CD4-positive, alpha-beta T cell treated with Interleukin-4 for 1 hour (primary cell): ENCODE measurements at places on chromosomes 16 and 17.

DNA sequence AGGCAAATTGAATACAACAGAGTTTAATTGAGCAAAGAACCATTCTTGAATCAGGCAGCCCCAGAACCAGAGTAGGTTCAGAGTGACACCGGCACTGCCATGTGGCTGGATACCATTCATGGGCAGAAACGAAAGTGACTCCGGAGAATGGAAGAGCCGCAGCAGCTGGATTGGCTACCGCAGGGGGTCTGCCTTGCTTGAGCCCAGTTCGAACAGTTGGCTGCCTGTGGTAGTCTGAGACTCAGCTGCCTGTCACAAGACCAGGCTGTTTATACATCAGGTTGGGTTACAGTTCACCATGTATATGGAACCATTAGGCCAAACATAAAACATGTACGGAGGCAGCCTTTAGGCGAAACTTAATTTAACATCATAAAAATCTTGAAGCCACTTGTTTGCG, 205.2 kb upstream of the CHMP6 start:
- no peak for DNase-seq

- DNase-seq: no peak
These were observed 8.5 kb downstream of the G6PC1 start for GRCh38 chr17:42908872-42909700.

GRCh38 chr17:73071066-73071999, 21.2 kb downstream of the SLC39A11 start:
- no peak for DNase-seq

GRCh38 chr17:43755389-43755875, 3.2 kb downstream of the SOST start:
- no peak for DNase-seq

- no peak for DNase-seq
These were observed 77.0 kb downstream of the MRC2 start for GRCh38 chr17:62704381-62704971.

DNA sequence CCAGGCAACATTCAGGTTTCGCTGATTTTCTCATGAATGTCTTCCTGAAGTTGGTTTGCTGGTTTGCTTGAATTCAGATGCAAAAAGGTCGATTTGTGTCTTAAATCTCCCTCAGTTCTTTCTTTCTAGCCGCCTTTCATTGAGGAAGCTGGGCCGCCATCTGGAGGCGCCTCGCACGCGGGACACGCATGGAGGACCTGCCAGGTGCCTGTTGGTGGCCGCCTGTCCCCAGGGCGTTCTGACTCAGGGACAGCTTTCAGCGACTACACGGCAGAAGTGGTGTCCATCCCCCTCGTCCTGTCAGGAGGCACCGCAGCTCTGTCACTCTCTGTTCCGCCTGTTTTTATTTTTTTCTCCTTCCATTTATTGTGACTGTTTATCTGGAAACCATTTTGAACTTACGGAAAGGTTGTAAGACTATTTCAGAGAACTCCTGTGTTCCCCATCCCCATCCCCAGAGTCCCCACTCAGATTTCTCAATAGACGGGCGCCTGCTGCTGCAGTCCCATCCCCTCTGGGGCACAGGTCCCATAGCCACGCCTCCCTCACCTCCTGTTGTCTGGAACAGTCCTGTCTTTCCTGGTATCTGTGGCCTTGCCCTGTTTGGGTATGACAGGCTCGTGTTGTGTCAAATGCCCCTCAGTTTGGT, 33.2 kb downstream of the COX4I1 start:
- no peak for DNase-seq

DNA sequence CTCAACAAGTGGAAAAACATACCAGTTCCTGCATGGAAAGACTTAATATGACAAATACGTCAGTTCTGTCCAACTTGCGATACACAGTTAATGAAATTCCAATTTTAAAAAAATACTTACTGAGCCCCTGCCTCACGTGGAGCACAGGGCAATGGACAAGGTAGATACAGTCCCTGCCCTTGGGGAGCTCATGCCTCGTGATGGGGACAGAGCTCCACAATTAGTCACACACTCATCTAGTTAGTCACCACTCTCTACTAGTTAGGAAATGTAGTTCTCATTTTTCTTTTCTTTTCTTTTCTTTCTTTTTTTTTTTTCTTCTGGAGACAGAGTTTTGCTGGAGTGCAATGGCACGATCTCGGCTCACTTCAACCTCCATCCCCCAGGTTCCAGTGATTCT, 74.7 kb upstream of the CDH5 start:
- no peak for DNase-seq

DNA sequence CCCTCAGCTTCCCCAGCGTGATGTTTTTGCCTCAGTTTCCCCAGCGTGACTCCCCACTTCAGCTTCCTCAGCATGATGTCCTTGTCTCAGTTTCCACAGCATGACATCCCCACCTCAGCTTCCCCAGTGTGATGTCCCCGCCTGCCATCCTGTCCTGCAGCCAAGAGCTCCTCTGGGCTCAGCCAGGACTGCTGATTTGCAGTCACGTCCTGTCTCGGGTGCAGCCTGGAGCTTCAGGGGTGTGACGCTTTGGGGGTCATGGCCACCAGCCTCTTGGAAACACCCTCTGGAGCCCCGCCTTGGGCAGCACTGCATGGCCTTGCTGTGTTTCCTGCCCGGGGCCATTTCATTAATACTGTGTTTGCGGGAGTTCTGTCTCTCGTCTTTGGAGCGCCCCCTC, 16.5 kb upstream of the NUDT16L1 start:
- no peak for DNase-seq

DNA sequence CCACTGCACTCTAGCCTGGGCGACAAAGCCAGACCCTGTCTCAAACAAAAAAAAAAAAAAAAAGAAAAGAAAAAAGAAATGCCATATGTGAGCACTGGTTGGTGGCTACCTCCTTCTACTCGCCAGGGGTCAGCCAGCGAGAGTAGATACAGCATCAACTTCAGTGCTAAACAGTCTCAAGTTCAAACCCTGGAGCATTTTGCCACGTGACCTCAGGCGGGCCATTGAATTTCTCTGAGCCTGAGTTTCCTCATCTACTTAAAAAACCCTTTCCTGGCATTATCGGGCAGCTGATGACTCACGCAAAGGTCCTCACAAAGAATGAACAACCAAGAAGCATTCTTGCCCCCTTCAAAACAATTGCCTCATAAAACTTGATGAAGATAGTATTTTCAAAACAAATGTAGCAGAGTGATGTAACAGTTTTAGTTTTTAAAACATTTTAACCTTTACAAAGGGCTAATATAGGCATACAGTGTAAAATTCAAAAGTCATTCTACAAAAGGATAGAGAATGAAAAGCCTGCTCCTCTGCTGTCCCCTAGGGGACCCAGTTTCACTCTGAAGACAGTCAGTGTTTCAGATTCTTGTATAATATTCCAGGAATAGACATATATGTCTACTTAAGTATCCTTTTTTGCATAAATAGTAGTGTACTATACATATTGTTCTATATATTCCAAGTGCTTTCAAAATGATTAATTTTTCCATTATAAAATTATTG, 28.4 kb downstream of the DNAH2 start:
- no peak for DNase-seq

DNA sequence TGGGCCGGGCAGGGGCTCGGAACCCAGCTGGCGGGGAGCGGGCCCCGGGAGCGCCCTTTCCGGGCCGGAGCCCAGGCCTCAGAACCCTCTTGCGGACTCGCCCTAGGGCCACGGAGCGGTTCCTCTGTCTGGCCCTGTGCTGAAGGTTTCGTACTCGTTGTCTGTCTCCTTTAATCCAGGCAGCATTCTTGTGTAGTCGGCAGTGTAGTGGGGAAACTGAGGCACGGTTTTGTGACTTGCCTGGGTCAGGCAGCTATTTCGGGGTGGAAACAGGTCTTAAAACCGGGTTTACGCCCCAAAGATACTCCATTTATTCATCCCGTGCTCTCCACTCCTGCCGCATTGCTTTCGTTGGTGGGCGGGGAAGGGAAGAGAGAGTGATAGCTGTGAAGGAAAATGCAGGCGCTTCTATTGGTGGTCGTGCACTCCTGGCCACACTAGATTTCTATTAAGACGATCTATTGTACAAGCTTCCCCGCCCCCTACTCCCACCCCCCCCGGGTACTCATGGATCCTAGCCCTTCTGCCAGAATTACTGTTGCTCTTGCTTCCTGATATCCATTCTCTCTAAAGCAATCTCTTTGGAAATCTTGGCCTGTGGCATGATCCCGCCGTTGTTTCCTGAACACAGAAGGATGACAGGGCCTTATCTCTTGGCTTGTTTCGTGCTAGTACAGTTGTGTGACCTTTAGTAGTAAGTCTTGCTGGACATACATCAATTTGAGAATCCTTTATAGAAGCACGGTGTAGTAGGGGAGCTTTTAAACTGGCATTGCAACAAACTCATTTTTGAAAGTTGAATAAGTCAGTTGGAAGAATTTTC, 751 bp downstream of the DCAF7 start:
- no peak for DNase-seq

- DNase-seq: peak; percentile 69
These were observed 671 bp downstream of the DGKE start for GRCh38 chr17:56834380-56835263.

DNA sequence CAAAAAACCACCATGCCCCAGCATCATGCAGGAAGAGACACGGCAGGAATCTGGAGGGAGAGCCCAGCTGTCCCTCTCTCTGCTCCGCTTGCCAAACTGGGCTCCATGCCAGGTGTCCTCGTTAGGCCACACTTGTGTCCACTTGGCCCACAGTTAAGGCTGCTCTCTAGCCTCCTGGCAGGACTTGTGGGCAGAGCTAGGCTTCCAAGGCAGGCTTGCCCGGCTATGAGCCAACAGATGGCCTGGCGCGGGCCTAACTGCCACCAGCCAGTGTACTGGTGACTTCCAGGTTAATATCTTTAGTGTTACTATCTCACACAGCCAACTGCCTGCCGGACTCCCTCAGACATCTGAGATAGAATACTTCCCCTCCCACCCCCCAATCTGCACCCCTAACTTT, 10.6 kb downstream of the ATP6V0D1 start:
- DNase-seq: no peak

DNA sequence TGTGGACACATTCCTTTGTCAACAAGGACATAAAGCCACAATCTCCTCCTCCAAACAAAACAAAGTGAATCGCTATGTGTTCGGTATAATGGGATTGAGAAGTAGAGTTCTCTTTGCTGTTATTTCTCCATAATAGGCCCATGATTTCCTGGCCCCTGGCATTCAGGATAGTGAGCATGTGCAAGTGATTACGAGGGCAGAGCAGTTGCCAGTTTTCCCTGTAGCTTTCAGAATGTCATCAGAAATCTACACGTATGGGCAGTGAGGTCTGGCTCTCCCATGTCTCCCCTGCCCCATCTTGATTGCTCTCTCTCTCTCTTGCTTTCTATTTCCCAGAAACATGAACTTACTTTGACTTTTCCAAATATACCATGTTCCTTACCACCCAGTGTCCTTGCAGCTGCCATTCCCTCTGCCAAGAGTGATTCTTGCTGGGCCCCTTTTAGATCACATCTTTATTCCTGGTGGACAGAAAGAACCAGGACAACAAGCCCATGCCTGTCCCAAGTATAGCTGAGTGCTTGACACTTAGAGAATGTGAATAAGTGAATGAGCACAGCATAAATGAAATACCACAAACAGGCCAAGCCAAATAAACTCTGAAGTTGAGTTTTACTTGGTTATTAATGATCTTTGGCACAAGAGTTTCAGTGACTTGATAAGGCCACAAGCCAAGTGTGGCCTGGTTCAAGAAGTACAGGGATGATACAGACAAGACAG, 273.1 kb downstream of the CDH13 start:
- DNase-seq: no peak

DNA sequence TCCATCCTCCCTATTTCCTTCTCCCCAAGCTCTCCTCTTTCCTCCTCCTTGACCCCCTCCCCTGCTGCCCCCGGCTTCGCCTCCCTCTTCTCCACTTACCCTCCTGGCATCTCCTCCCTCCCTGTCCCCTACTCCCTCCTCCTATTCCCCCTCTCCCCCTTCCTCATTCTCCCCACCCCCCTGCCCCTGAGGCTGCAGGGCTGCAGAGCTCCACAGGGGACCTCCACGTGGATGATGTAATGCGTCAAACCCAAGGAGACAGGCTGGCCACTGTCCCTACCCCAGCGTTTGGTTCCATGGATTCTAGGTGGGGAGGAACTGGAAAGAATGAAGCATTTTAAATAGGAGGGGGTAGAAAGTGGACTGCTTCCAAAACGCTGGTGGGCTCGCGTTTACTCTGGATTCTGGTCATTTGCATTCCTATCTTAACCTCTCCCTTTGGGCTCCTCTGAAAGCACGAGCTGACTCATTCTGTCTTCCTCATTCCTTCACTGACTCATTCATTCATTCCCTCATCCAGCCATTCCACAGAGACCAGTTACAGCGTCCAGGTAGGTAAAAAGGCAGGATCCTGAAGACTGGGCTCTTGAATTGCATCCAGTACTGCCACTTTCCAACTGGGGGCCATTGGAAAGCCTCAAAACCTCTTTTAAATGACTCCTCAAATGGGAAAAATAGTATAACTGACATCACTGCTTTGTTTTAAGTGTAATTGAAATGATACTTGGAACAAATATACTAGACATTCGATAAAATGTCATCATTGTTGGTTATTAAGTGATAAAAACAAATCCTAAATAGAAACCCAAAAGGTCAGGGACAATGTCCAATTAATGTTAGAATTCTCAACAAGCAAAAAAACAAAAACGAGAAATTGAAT, 943 bp upstream of the COTL1 start:
- no peak for DNase-seq

GRCh38 chr16:85573045-85573695, 40.0 kb upstream of the GSE1 start:
- DNase-seq: no peak

GRCh38 chr16:68790944-68791343, 52.4 kb upstream of the TANGO6 start:
- DNase-seq: no peak

- no peak for DNase-seq
These were observed 8.1 kb downstream of the SERPINF1 start for GRCh38 chr17:1769822-1770477.

DNA sequence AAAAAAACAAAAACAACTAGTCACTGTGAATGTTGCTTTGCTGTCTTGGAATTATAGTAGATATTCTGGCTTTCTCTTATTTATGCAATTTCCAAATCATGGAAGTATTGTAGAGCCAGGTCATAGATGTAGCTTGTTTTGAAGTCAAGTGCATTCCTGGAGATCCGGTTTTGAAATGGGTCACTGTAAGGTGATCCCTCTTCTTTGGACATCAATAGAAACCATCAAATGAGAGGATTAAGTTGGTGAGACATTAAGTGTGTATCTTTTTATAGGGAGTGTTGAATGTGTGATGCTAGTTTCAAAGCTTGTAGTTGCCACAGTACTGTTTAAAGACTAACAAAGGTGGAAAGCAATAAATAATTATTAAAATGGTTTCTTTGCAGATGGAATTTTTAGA, 4.5 kb downstream of the PRKAR1A start:
- no peak for DNase-seq

- DNase-seq: no peak
These were observed 184.9 kb downstream of the RBFOX1 start for GRCh38 chr16:7517496-7517895.

- no peak for DNase-seq
These were observed 706 bp downstream of the HLF start for GRCh38 chr17:55265311-55266021.

- DNase-seq: peak; percentile 48
These were observed 26.5 kb upstream of the ADGRG1 start for GRCh38 chr16:57601801-57602478.
